ENCODE measurements at places on chromosomes 1 and 21.

DNA sequence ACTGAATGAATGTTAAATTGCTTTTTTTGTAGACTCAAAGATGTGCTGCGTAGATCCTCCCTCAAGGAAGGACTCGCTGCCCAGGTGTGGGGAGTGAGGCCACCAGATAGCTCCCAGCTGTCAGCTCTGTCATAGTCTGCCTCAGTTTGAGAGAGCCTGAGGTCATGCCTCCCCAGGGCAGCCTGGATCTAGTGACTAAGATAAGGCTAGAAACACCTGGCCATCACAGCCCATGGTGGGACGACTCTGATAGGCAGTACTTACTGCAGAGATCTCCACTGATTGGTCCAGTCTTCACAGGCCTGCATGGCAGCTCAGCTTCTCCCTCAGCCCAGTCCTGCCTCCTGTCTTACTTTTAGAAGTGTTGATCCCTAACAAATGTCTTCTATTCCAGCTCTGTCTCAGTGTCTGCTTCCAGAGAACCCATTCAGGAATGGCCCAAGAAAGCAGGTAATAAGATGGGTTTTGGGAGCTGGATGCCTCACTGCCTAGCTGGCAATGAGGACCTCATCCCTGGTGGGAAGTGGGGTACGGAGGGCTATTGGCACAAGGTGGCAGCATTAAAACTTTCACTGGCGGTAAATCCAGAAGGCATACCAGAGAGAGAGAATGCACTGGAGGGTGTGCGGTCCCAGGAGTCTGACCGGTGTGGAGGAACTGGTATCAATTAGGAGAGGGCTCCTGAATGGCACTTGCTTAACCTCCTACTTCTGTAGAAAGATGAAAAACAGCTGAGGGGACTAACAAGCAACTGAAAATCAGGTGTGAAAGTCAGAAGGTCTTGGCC, 55.3 kb upstream of the GPR37L1 start:
- DNase-seq, result no peak

- no peak for DNase-seq
Measured at GRCh38 chr1:32676945-32677344, 25.6 kb downstream of the SYNC start.

- DNase-seq, result no peak
Measured at GRCh38 chr1:61424382-61424781, 300.6 kb downstream of the TM2D1 start.

- DNase-seq, result no peak
Measured at GRCh38 chr1:117770981-117771531, 158.4 kb downstream of the GDAP2 start.

GRCh38 chr1:108537976-108538375, 21.9 kb upstream of the EEIG2 start:
- DNase-seq, result no peak

- no peak for DNase-seq
Measured at GRCh38 chr1:165855010-165855838, 27.8 kb downstream of the UCK2 start.

- no peak for DNase-seq
Measured at GRCh38 chr1:39272798-39273469, 68.4 kb downstream of the MACF1 start.

DNA sequence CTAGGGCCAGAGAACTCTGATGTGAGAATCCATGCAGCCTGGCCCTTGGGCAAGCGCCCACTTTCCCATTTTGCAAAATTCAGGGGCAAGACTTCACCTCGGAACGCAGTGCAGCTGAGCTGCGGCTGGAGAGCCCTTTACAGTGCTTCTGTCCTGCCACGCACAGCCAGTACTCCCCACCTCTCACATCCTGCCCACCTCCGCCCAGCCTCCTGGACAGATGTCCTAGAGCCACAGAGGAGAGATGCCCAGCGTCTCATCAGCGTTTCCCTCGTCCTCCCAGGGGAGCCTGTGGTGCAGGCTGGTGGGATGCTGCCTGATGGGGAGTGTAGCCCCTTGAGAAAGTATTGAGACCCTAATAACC, 29.6 kb downstream of the RUNX3 start:
- DNase-seq, result no peak
